ENCODE measurements at places on chromosomes 6 and 20. TPM values are rescaled to one million over a fixed set of nuclear protein-coding genes. Genes with fewer than 3 reads are reported as not detected.

DNA sequence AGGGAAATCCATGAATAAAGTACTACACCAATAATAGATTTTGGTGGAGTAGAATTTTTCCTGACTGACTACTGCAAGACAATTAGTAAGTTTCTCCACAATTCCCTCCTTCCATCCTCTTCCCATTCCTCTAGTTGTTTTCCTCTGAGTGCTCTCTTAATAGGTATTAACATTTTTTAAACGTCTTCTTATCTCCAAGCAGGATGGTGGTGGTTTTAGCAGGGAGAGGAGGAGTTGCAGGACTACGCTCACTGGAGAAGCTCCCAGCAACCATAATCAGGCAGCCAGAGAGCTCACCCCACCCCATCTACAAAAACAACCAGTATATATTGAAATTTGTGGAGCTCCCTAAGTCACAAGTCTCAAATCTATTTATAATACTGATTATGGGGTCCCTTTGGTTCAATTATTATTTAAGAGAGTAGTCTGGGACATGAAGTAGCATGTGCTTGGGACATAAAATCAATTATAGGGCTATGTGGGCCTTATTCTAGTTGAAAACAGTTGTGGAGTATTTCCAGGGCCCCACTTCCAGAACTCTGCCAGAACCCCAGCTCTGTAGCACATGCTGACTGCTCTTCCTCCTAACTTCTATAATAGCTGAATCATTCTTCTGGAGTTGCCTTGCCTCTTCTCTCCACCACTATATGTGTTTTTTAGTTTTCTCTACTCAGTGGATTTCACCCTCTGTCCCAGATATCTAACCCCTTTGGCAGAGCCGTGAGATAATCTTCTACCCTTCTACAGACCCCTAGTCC, 49.8 kb downstream of the MYB start:
- H3K27me3 ChIP-seq, result no peaks in the 10 kb centered on the region
- H3K36me3 ChIP-seq, result no peaks in the 10 kb centered on the region
- no peak overlapping the region for H3K27ac ChIP-seq
- H3K4me1 ChIP-seq, result no peaks in the 10 kb centered on the region
- no peak for DNase-seq

CD40 gene
- total RNA-seq, result 0.12 TPM

CAGE1 gene
- not detected for total RNA-seq

DNA sequence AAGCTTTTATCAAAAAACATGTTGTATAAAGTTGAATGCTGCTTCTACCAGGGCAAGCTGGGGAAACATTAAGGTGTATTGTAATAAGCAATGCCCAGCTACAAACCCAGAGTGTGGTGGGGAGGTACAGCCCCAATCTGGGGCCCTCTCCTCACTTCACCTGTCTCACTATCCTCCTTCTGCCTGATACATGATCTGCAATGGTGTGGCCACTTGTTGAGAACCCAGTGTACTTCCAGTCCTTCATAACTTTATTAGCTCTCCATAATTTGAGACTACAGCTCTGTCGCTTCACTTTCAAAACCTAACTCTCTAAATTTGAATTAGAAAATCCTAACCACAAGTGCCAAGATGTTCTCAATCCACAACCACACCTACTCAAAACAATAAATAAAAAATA, 84.9 kb downstream of the EPB41L2 start:
- no peak overlapping the region for H3K27ac ChIP-seq
- H3K27me3 ChIP-seq, result no peaks in the 10 kb centered on the region
- H3K4me1 ChIP-seq, result peaks cover 13% of the 10 kb centered on the region
- no peak overlapping the region for H3K4me3 ChIP-seq

FAXC gene
- total RNA-seq, result 7.4 TPM

GRCh38 chr6:101830501-101831031, 437.1 kb downstream of the GRIK2 start:
- H3K27ac ChIP-seq, result peak overlapping the region; percentile 52
- no peaks in the 10 kb centered on the region for H3K27me3 ChIP-seq
- no peak overlapping the region for H3K4me3 ChIP-seq
- no peak for DNase-seq
- H3K36me3 ChIP-seq, result no peaks in the 10 kb centered on the region

DNA sequence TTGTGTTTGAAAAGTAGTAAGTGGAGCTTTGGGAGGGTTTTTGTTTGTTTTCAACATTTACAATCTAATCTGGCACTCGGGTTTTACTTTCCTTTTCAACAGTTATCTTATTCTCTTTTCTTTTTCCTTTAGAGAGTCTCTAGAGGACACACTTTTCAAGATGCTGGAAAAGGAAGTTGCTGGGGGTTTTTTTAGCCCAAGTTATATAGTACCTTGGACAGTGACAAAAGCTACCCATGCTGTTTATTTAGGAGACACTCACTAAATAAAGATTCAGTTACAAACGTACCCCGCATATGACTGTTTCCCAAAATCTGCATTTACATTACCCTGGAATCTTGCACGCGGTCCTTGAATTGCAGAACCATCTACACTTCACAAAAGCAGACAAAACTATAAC, 78.8 kb downstream of the MAP7 start:
- H3K36me3 ChIP-seq, result no peaks in the 10 kb centered on the region
- no peak overlapping the region for H3K4me3 ChIP-seq
- DNase-seq, result no peak
- no peaks in the 10 kb centered on the region for H3K4me1 ChIP-seq

GRCh38 chr6:88238065-88238464, 71.9 kb upstream of the CNR1 start:
- no peaks in the 10 kb centered on the region for H3K27me3 ChIP-seq
- DNase-seq, result peak; percentile 47
- H3K4me1 ChIP-seq, result no peaks in the 10 kb centered on the region
- H3K4me3 ChIP-seq, result no peak overlapping the region

DNA sequence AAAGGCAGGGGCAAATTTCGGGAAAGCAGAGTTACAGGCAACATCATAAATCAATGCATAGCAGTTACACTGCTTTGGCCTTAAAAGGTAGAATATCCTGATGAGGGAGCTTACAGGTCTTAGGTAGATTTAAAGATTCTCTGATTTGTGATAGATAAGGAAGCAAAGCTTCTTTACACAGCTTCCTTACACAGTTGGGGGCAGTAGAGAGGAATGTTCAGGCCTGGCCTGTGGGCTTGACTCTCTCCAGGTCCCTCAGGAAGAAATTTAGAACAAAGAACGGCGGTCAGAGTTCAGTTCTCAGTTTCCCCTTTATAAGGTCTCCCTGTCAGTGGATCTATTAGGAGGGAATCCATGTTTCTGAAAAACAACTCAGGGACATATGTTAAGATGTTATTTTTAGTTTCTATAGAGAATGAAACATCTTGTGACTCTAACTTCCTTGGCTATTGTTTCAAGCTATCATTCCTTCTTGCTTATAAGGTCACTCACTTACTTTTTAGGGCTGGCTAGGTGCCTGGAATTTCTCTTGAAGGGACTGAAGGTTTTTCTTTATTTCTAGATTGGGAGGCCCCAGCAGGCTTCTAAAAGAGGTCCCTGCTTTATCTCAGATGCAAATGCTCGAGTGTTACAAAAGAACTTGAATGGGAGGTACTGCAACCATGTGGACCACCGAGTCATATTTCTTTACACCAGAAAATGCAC, 11.8 kb downstream of the HLA-B start:
- no peak overlapping the region for H3K27ac ChIP-seq
- no peaks in the 10 kb centered on the region for H3K4me1 ChIP-seq
- H3K27me3 ChIP-seq, result no peaks in the 10 kb centered on the region
- no peak for DNase-seq
- H3K36me3 ChIP-seq, result no peaks in the 10 kb centered on the region

ZC2HC1B gene
- total RNA-seq, result not detected

- H3K4me3 ChIP-seq, result no peak overlapping the region
- H3K4me1 ChIP-seq, result peaks cover 6% of the 10 kb centered on the region
- no peak for DNase-seq
- no peaks in the 10 kb centered on the region for H3K36me3 ChIP-seq
- no peak overlapping the region for H3K27ac ChIP-seq
Measured at GRCh38 chr6:125193208-125193607, 39.6 kb downstream of the TPD52L1 start.

VIP gene
- not detected for total RNA-seq

DNA sequence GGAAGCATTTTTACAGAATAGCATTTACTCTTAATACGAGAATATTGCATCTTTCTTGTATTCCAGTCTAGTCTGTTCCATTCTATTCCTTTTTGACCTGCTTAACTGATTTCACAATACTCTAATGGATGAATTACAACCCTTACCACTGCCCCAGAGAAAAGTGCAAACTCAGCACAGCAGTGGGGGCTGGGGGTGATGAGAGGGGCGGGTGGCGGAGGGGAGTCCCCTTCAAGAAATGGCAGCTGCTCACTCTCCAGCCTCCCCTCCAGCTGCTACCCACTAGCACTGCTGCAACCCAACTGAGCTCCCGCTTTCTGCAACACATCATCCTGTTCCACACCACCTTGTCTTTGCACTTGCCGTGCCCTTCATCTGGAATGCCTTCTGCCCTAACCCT, 30.1 kb downstream of the PIM1 start:
- H3K27me3 ChIP-seq, result peaks cover 3% of the 10 kb centered on the region
- H3K27ac ChIP-seq, result no peak overlapping the region
- no peak for DNase-seq
- peaks cover 4% of the 10 kb centered on the region for H3K4me1 ChIP-seq

- no peaks in the 10 kb centered on the region for H3K36me3 ChIP-seq
- no peaks in the 10 kb centered on the region for H3K27me3 ChIP-seq
- DNase-seq, result no peak
- H3K27ac ChIP-seq, result no peak overlapping the region
Measured at GRCh38 chr6:12178521-12178920, 111.6 kb upstream of the EDN1 start.

UBD gene
- not detected for total RNA-seq

DNA sequence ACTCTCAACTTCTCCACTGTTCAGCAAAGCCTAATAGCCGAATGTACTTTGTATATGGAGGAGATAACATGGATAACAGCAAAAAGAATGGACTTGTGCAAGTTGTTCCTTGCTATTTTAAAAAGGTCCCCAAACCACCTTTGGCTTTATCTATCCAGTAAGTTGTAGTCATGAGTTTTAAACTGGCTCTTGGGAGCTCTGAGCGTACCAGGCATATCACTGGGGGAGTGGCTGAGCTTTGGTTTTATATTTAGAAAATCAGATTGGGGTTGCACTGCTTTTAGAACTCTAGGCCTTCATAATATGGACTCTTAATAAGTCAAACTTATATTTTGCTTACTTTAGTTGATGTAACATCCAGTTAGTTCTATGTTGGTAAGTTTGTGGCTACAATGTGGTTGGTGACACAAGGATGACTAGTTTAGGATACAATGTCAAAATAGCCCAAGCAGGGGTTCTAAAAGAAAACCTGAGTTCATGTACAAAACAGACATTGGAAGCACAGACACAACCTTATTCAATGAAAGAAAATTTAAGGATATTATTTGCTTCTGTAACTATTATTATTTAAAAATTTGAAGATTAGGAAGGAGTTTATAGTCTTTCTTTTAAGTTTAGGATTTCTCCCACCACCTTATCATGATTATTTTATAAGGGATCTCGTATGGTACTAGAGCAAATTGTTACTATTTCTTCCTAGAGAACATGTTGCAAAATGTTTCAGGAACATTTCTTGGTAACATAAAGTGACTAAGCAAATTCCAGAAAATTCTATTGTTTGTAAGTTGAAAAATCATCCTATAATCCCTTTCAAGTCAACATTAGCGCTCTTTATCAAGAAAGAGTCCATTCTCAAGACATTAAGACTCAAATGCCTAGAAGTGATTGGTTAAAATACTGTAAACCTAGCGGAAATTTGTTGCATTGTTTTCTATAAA, 165.8 kb upstream of the SUPT3H start:
- H3K4me3 ChIP-seq, result no peak overlapping the region
- H3K4me1 ChIP-seq, result peaks cover 5% of the 10 kb centered on the region
- no peaks in the 10 kb centered on the region for H3K27me3 ChIP-seq
- no peak overlapping the region for H3K27ac ChIP-seq
- peaks cover 73% of the 10 kb centered on the region for H3K36me3 ChIP-seq
- no peak for DNase-seq

GRCh38 chr6:37513155-37513554, 13.5 kb upstream of the CCDC167 start:
- H3K4me3 ChIP-seq, result no peak overlapping the region
- H3K36me3 ChIP-seq, result no peaks in the 10 kb centered on the region
- H3K4me1 ChIP-seq, result peaks cover 27% of the 10 kb centered on the region
- no peak overlapping the region for H3K27ac ChIP-seq
- no peak for DNase-seq

DNA sequence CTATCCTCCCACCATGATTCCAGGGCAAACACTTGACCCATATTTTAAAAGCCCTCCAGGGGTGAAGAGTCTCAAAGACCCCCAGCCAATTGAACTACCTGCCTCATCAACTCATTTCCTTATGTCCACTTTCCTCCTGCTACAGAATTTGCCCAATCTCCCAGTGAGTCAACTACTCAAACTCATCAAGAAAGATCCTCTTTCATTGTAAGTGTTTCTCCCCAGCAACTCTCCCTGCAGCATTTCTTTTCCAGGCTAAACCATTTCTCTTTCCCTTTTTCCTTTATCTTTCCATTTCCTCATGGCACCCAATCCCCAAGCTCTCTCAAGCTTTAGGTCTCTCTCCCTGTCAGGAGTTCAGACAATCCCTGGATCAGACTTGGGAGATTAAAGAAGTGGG, 1.5 kb downstream of the DLK2 start:
- no peak overlapping the region for H3K27ac ChIP-seq
- H3K36me3 ChIP-seq, result no peaks in the 10 kb centered on the region
- no peak for DNase-seq
- no peaks in the 10 kb centered on the region for H3K27me3 ChIP-seq

- H3K4me1 ChIP-seq, result no peaks in the 10 kb centered on the region
- H3K27me3 ChIP-seq, result no peaks in the 10 kb centered on the region
- H3K27ac ChIP-seq, result no peak overlapping the region
- no peak for DNase-seq
- H3K4me3 ChIP-seq, result no peak overlapping the region
Measured at GRCh38 chr6:149727793-149728498, 10.0 kb upstream of the LATS1 start.

DNA sequence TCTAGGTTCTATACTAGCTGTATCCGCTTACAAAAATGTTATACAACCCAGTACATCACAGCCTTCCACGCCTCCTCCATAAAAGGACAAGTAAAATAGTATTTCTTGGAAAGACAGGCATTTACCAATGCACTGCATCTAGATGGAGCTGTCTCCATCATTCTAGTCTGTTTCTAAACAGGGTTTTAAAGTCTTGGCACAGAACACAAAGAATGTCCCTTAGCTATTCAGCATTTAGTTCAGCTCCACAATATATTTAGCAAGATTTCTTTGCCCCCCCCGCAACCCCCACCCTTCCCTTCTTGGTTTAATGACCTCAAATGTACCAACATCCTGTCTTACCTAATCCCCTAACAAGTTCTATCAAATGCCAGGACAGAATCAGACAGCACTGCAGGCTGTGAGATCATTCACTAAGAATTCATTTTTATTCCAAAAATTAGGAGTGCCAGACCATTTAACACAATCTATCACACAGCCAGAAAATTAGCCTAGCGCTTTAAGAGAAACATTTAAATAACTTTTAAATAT, 198.6 kb downstream of the BACH2 start:
- peaks cover 21% of the 10 kb centered on the region for H3K4me1 ChIP-seq
- no peaks in the 10 kb centered on the region for H3K36me3 ChIP-seq
- peak overlapping the region; percentile 71 for H3K27ac ChIP-seq
- H3K4me3 ChIP-seq, result no peak overlapping the region

GRCh38 chr20:51513545-51513944, 29.0 kb downstream of the NFATC2 start:
- H3K4me1 ChIP-seq, result no peaks in the 10 kb centered on the region
- peaks cover 25% of the 10 kb centered on the region for H3K27me3 ChIP-seq
- H3K27ac ChIP-seq, result no peak overlapping the region
- DNase-seq, result no peak

- peak; percentile 42 for DNase-seq
- peaks cover 6% of the 10 kb centered on the region for H3K4me1 ChIP-seq
- no peaks in the 10 kb centered on the region for H3K36me3 ChIP-seq
- H3K4me3 ChIP-seq, result no peak overlapping the region
- no peaks in the 10 kb centered on the region for H3K27me3 ChIP-seq
Measured at GRCh38 chr6:113414511-113414910, 442.6 kb upstream of the MARCKS start.
